Activated naive CD8-positive, alpha-beta T cell treated with anti-CD3 and anti-CD28 coated beads for 36 hours (primary cell): ENCODE measurements at places on chromosomes 2 and 18.
A peak's percentile ranks its signal among the peaks of the same experiment; 100 is the strongest.

DNA sequence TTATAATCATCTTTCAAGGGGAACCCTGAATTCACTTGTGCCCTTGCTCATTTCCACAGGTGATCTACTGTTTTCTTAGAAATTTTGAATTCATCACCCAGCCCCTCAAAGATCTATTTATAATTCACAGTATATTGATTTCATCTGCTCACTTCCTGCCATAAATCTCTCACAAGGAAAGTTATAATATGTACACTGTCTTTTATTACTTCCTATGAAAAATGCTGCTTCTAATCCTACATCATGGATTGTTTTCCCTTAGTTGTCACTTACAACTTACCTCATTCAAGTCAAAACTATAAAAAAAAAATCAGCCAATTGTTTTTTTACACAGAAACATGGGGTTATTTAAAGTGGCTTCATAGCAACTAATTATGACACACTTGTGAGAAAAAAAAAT lies 1443.0 kb downstream of the LRP1B start:
- no peak for DNase-seq
- H3K4me1 ChIP-seq: no peaks in the 10 kb centered on the region
- no peaks in the 10 kb centered on the region for H3K36me3 ChIP-seq
- H3K27ac ChIP-seq: no peak overlapping the region
- no peaks in the 10 kb centered on the region for H3K27me3 ChIP-seq
- H3K4me3 ChIP-seq: no peak overlapping the region

DNA sequence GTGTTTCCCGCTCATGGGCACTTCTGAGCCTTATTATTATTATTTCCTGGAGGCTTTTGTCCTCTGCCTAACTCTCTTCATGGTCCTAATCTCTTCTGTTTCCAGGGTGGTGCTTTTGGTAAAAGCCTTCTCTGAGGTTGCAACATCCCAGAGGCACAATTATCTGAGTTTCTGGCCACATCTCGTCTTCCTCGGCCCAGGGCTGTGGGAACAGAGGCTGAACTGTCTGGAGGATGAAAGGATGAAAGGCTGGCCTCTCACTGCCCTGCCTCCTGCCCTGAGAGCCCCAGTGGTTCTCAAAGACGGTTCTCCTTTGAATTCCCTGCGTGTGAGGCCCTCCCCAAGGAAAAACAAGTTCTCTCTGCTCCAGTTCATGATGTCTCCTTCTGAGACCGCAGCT lies 13.8 kb downstream of the GYPC start:
- DNase-seq: no peak
- no peaks in the 10 kb centered on the region for H3K27me3 ChIP-seq

DNA sequence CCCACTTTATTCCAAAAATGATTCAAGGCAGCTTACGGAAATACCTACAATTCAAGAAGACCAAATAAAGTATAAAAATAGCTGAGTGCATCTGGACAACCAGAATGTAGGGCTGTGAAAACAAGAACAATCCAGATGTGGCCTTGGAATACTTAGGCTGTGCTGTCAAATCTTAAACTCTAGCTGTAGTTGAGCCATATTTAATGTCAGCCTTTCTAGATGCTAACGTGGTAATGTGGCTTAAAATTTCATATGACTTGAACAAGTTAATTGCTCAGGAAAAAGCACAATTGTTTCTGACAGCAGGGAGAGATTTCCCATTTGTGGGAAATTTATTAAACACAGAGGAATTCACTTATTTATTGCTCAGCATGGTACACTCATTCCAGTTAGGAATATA lies 14.6 kb upstream of the NAPG start:
- peaks cover 27% of the 10 kb centered on the region for H3K27me3 ChIP-seq
- H3K4me1 ChIP-seq: no peaks in the 10 kb centered on the region
- H3K36me3 ChIP-seq: no peaks in the 10 kb centered on the region
- no peak overlapping the region for H3K4me3 ChIP-seq
- no peak overlapping the region for H3K27ac ChIP-seq
- no peak for DNase-seq

GRCh38 chr2:9142551-9143263 lies 63.9 kb upstream of the ASAP2 start:
- H3K27me3 ChIP-seq: peaks cover 13% of the 10 kb centered on the region
- peaks cover 5% of the 10 kb centered on the region for H3K4me1 ChIP-seq
- peak overlapping the region; percentile 14 for H3K4me3 ChIP-seq
- H3K27ac ChIP-seq: no peak overlapping the region
- no peaks in the 10 kb centered on the region for H3K36me3 ChIP-seq

GRCh38 chr2:220296174-220296573 lies 668.7 kb downstream of the SLC4A3 start:
- H3K4me3 ChIP-seq: no peak overlapping the region
- H3K4me1 ChIP-seq: no peaks in the 10 kb centered on the region
- H3K27ac ChIP-seq: no peak overlapping the region
- DNase-seq: no peak

- H3K27me3 ChIP-seq: peaks cover 13% of the 10 kb centered on the region
- DNase-seq: no peak
- no peaks in the 10 kb centered on the region for H3K4me1 ChIP-seq
- H3K36me3 ChIP-seq: no peaks in the 10 kb centered on the region
- no peak overlapping the region for H3K4me3 ChIP-seq
- H3K27ac ChIP-seq: no peak overlapping the region
Observed at GRCh38 chr2:104462731-104463130, 391.2 kb upstream of the POU3F3 start.

- H3K4me1 ChIP-seq: no peaks in the 10 kb centered on the region
- no peak for DNase-seq
- no peaks in the 10 kb centered on the region for H3K36me3 ChIP-seq
- H3K27me3 ChIP-seq: no peaks in the 10 kb centered on the region
- no peak overlapping the region for H3K27ac ChIP-seq
Observed at GRCh38 chr18:41466436-41467160, 488.4 kb upstream of the PIK3C3 start.

GRCh38 chr2:138272524-138273195 lies 228.9 kb upstream of the SPOPL start:
- peaks cover 4% of the 10 kb centered on the region for H3K4me1 ChIP-seq
- no peak for DNase-seq
- H3K4me3 ChIP-seq: no peak overlapping the region
- no peak overlapping the region for H3K27ac ChIP-seq
- no peaks in the 10 kb centered on the region for H3K36me3 ChIP-seq

DNA sequence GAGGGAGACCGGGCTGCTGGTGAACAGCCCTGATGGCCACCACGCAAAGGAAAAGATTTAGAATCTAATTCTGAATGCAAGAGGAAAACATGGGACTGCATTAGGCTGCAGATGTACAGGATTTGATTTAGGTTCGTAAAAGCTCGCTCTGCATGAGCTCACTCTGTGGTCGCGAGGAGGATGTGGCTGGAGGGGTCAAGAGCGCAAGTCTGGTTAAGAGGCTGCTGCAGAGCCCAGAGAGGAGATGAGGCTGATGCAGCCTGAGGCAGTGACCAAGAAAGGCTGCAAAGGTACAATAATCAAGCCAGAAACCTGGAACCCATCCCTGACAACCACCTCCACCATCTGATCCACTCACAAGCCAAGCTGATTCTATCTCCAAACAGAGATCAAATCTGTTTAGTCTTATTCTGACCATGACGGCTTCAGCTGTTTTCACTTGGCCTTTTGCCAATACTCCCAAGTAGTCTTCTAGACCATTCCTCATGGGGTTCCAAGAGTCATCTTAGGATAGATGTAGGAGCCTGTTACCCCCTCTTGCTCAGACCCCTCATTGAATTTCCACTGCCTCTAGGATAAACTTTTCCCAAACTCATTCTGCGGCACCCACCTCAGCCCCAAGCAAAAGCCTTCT lies 58.9 kb upstream of the ARL4C start:
- H3K36me3 ChIP-seq: no peaks in the 10 kb centered on the region
- no peaks in the 10 kb centered on the region for H3K27me3 ChIP-seq
- DNase-seq: no peak
- no peak overlapping the region for H3K4me3 ChIP-seq

GRCh38 chr2:42771546-42772153 lies 7.7 kb upstream of the OXER1 start:
- H3K36me3 ChIP-seq: peaks cover 2% of the 10 kb centered on the region
- H3K27ac ChIP-seq: no peak overlapping the region
- no peak for DNase-seq
- peaks cover 14% of the 10 kb centered on the region for H3K4me1 ChIP-seq

- no peak overlapping the region for H3K27ac ChIP-seq
- no peaks in the 10 kb centered on the region for H3K36me3 ChIP-seq
- no peak overlapping the region for H3K4me3 ChIP-seq
- H3K27me3 ChIP-seq: peaks cover 9% of the 10 kb centered on the region
Observed at GRCh38 chr18:58967751-58968254, 103.1 kb downstream of the ZNF532 start.

GRCh38 chr2:172928756-172929155 lies 146.9 kb upstream of the MAP3K20 start:
- H3K36me3 ChIP-seq: no peaks in the 10 kb centered on the region
- peaks cover 13% of the 10 kb centered on the region for H3K4me1 ChIP-seq
- DNase-seq: no peak
- no peak overlapping the region for H3K4me3 ChIP-seq
- H3K27ac ChIP-seq: no peak overlapping the region
- peaks cover 20% of the 10 kb centered on the region for H3K27me3 ChIP-seq

- H3K4me1 ChIP-seq: peaks cover 19% of the 10 kb centered on the region
- H3K27ac ChIP-seq: no peak overlapping the region
- peaks cover 3% of the 10 kb centered on the region for H3K27me3 ChIP-seq
- no peak for DNase-seq
- no peak overlapping the region for H3K4me3 ChIP-seq
- no peaks in the 10 kb centered on the region for H3K36me3 ChIP-seq
Observed at GRCh38 chr2:197813093-197813787, 8.8 kb downstream of the PLCL1 start.

- H3K4me3 ChIP-seq: no peak overlapping the region
- H3K36me3 ChIP-seq: no peaks in the 10 kb centered on the region
- H3K4me1 ChIP-seq: no peaks in the 10 kb centered on the region
- no peak for DNase-seq
- peaks cover 31% of the 10 kb centered on the region for H3K27me3 ChIP-seq
Observed at GRCh38 chr2:165011199-165011598, 55.9 kb upstream of the SLC38A11 start.

- H3K27ac ChIP-seq: no peak overlapping the region
- no peaks in the 10 kb centered on the region for H3K36me3 ChIP-seq
- DNase-seq: no peak
Observed at GRCh38 chr2:181646415-181646987, 10.4 kb downstream of the CERKL start.

- H3K36me3 ChIP-seq: peaks cover 3% of the 10 kb centered on the region
- no peak overlapping the region for H3K27ac ChIP-seq
- H3K4me1 ChIP-seq: peaks cover 2% of the 10 kb centered on the region
- H3K27me3 ChIP-seq: no peaks in the 10 kb centered on the region
- H3K4me3 ChIP-seq: no peak overlapping the region
- DNase-seq: no peak
Observed at GRCh38 chr2:35997488-35997887, 358.1 kb upstream of the CRIM1 start.

DNA sequence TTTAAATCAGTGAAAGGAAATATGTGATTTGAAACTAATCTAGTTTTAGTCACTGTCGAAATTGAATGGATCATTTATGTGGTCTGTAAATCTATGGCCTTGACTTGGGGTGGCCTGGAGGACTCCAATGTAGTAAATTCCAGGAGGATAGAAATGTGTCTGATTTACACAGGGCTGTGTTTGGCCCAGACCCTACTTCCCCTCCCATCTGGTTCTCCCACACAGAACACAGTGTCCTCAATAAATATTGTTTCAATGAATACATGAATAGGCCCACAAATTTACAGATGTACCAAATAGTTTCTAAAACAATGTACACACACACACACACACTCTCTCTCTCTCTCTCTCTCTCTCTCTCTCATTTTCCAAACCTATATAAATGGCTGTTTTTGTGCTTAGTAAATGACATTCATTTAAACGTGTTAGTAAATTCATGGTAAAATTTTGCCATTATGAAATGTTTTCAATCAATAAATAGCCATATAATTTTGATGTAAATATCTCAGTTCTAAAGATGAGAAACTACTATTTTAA lies 1.9 kb downstream of the CCDC68 start:
- H3K36me3 ChIP-seq: no peaks in the 10 kb centered on the region
- no peak overlapping the region for H3K4me3 ChIP-seq
- no peaks in the 10 kb centered on the region for H3K4me1 ChIP-seq
- peaks cover 44% of the 10 kb centered on the region for H3K27me3 ChIP-seq

DNA sequence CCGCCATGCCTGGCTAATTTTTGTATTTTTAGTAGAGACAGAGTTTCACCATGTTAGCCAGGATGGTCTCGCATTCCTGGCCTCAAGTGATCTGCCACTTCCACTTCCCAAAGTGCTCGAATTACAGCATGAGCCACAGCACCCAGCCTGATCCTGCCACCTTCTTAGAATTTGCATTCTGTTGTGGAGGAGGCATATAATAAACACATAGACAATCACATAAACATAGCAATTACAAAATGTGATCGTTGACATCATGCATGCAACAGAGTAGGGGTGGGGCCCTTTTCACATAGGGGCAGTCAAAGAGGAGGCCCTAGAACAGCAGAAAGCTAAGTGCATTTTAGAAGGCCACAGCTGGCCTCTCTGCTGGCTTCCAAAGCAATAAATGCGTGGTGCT lies 39.9 kb upstream of the TSPYL6 start:
- H3K4me1 ChIP-seq: no peaks in the 10 kb centered on the region
- H3K27ac ChIP-seq: no peak overlapping the region
- H3K36me3 ChIP-seq: no peaks in the 10 kb centered on the region
- H3K27me3 ChIP-seq: no peaks in the 10 kb centered on the region
- H3K4me3 ChIP-seq: no peak overlapping the region
- DNase-seq: no peak

DNA sequence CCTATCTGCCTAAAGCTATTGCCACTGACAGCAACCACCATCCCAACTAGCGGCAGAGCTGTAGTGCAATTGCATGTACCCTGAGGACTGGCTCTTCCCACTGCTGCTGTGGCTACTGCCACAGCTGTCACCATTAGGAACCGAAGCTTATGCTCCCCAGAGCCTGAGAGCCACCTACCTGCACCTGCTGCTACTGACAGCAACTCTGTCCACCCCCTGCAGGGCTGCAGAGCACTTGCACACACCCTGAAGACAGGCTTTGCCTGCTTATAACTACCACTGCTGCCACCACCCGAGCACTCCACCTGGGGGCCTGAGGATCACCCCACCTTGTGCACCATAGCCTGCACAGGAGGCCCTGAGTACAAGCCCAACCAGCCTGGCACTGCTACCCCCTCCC lies 217.6 kb upstream of the FOSL2 start:
- no peak for DNase-seq
- H3K36me3 ChIP-seq: peaks cover 25% of the 10 kb centered on the region
- H3K4me1 ChIP-seq: no peaks in the 10 kb centered on the region
- no peaks in the 10 kb centered on the region for H3K27me3 ChIP-seq

DNA sequence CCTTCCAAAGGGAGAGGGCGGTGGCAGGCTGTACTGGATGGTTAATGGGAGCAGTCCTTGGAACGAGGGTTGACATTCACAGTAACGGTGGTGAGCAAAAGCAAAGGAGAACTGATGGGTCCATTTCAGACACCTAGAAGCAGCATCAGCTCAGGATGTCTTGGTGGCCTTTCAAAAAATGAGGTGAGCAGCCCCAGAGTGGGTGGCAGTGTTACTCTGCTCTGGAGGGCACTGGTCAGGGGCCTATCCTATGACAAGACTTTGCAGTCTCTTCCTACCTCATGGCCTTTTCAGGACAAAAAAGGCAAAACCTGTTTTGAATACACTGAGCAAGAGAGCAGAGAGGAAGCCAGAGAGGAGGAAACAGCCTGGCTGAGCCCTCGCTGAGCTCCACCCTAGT lies 23.5 kb downstream of the CAPN14 start:
- DNase-seq: no peak
- H3K4me3 ChIP-seq: no peak overlapping the region
- H3K27ac ChIP-seq: no peak overlapping the region
- H3K36me3 ChIP-seq: no peaks in the 10 kb centered on the region
- H3K4me1 ChIP-seq: no peaks in the 10 kb centered on the region
